ENCODE measurements at places on chromosomes 2 and 18. TPM values are rescaled to one million over a fixed set of nuclear protein-coding genes. Genes with fewer than 3 reads are reported as not detected.

Gene NT5DC4
- not detected for total RNA-seq

Gene ASAP2
- total RNA-seq, result 31.5 TPM

Gene ANAPC1
- total RNA-seq, result 30.2 TPM

Gene ACTG2
- total RNA-seq, result not detected

Gene BAZ2B
- 11.3 TPM for total RNA-seq

Gene RUFY4
- total RNA-seq, result not detected

Gene AFF3
- total RNA-seq, result 0.06 TPM

Gene EPC2
- total RNA-seq, result 10.1 TPM

Gene PRKAG3
- not detected for total RNA-seq

Gene SCN2A
- 0.01 TPM for total RNA-seq

Gene RNF125
- total RNA-seq, result 0.32 TPM

Gene LRRTM1
- total RNA-seq, result not detected

Gene ABCG8
- not detected for total RNA-seq

Gene AUP1
- total RNA-seq, result 255 TPM

Gene TANC1
- total RNA-seq, result 8.9 TPM

Gene FBXO15
- 0.72 TPM for total RNA-seq

Gene TSPYL6
- not detected for total RNA-seq

Gene CAPG
- 101 TPM for total RNA-seq

Gene PDE11A
- 0.47 TPM for total RNA-seq

Gene ELOA2
- total RNA-seq, result not detected

Gene PMAIP1
- total RNA-seq, result 15.0 TPM

Gene TNS1
- total RNA-seq, result 10.2 TPM

Gene DYNAP
- not detected for total RNA-seq

Gene ST8SIA5
- total RNA-seq, result not detected

Gene SERPINB11
- not detected for total RNA-seq

Gene ALMS1
- total RNA-seq, result 10.2 TPM

Gene TXNDC9
- total RNA-seq, result 55.6 TPM

Gene PRKD3
- total RNA-seq, result 8.5 TPM

Gene ALS2
- 10.6 TPM for total RNA-seq

Gene C2orf42
- 8.3 TPM for total RNA-seq

Gene KCNIP3
- 2.4 TPM for total RNA-seq

Gene PLEK
- not detected for total RNA-seq

Gene ZNF24
- 11.7 TPM for total RNA-seq

Gene SLC4A3
- 3.8 TPM for total RNA-seq

Gene CKAP2L
- total RNA-seq, result 13.4 TPM

Gene GKN2
- 2.4 TPM for total RNA-seq

Gene PPM1B
- 22.9 TPM for total RNA-seq

Gene GPBAR1
- total RNA-seq, result 0.15 TPM

Gene MZT2B
- 245 TPM for total RNA-seq

Gene IL1RN
- total RNA-seq, result 0.46 TPM

Gene GRHL1
- total RNA-seq, result 1.2 TPM

Gene CCDC68
- 3.8 TPM for total RNA-seq

Gene PSMA8
- total RNA-seq, result not detected

Gene SIX2
- 0.10 TPM for total RNA-seq
